ENCODE measurements at places on chromosomes 2 and 18.

DNA sequence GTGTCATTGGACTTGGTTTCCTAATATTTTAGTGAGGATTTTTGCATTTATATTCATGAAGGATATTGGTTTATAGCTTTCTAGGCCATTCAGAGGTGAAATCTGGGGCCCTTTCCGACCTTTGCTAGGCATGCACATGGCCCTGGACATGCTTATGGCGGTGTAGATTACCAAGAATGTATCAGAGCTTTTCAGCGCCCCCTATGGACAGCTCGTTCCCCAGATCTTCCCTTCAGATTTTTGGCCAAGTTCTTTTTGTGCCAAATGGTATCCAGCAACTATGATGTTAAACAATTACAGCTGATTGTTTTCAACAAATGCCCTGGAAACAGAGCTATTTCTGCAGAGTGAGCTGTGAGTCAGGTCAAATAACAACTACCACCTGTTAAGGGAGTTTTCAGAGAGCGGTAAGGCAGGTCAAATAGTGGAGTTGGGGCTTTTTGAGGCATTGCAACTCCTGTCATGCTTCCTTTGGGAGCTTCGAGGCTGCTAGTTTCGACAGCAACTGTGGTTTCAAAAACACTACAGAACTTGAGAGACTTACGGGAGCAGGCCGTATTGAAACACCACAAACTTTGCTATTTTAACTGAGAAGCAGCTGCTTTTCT lies 188.3 kb downstream of the ZNF516 start:
- DNase-seq = no peak

DNA sequence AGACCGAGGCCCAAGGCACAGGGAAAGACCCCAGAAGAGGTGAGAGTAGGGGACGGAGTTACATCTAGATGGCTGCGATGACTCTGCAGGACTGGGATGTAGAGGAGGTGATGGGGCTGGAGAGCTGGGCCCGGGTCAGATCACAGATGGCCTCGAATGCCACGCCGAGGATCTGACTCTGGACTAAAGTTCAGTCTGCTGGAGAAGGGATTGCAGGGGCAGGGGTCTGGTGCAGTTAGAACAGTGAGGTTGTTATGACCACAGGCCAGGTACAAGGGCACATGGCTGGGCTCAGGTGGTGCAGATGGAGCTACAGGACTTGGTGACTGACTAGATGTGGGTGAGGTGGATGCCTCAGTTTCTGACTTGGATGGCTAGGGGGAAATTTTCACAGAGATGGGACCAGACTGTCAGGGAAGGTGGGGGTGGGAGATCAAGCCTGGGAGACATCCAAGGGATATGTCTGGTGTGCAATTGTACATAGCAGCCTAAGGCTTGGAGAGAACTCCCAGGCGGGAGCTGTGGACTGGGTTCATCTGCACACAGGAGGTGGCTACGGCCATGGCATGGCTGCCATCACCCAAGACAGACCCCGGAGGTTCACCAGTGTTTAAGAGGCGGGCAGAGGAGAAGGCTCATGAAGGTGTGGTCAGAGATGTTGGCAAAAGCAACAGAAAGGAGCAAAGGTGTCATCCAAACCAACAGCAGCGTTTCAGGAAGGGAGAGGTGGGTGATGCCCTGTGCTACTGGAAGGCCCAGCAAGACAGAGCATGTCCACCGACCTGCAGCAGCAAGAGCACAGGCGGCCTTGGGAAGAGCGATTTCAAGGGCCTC lies 66.9 kb downstream of the CIB4 start:
- DNase-seq = no peak

DNA sequence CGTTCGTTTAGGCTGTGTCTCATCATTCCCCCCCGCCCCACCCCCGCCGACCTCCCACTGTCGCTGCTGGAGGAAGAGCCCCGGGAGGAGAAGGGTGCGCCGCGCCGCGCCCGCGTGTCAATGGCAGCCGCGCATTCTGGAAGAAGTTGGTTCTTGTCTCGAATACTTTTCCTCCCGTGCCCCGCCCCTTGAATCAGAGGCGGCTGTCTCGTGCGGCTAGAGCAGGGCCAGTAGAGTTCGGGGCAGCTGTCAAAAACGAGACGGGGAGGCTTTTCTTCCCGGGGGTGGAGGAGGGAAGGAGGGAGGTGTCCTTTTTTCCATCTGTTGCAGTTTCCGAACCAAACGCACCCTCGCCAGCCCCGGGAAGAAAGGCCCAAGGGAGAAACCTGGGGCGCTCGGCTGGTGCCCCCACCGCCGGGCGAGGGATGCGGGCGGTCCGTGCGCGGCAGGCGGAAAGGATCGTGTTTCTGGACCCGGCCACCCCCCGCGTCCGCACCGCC lies 410 bp upstream of the TGIF1 start:
- DNase-seq = no peak

GRCh38 chr2:37084797-37085196 lies 479 bp downstream of the GPATCH11 start:
- DNase-seq = no peak

- DNase-seq = no peak
These were observed 61.0 kb downstream of the CDCA7 start for GRCh38 chr2:173415431-173416381.

DNA sequence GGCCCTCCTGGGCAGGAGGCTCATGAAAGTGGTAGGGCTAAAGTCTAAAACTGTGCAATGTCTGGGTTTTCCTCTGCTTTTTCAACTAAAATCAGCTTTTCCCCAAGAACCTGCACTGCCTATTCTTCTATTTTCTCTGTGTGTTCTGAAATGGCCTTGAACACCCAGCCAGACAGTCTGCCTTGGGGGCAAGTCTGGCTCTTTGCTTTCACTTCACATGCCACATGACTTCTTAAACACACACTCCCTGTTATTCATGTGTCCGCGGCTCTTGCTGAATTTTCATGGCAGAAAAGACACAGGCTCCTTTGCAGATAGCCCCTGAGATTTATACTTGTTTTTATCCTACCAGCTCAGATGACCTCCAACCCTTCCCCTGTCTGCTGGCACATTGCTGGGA lies 10.6 kb upstream of the RPIA start:
- DNase-seq = no peak

DNA sequence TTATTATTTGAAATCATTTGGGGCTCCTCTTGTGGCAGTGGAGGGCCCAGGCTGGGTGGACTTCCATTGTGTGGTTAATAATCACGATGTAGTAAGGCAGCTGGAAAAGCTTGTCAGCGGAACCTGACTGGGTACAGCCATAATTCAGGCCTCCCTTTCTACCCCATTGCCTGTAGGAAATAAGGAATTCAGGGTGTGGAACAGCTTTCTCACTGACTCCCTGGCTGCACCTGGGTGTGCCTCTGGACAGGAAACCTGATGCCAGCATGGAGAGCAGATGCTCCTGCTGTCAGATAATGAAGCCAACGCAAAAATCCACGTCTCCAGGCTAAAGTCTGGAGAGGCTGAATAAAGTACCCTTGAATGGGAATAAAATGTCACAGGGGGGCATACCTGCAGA lies 44.2 kb downstream of the LYPD6B start:
- no peak for DNase-seq

GRCh38 chr2:209721497-209721896 lies 50.1 kb upstream of the UNC80 start:
- DNase-seq = no peak

DNA sequence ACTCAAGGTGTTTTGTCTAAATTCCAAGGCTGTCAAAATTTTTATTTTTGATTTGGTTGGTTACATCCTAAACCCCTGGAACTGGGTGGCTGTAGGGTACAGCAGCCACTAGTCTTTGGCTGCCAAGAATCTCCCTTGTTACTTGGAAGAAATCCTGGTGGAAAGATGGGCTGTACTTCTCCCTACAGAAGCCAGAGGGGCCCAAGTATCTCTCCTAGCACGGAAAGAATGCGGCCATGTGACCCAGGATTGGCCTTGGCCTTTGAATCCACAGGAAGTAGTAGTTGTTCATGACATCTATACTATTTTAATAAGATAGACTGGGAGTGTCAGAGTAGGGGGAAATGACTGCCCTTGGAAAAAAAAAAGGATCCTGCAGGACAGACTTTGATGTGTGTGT lies 54.4 kb upstream of the MYO3B start:
- no peak for DNase-seq

- peak; percentile 9 for DNase-seq
These were observed 154.1 kb upstream of the ZSWIM2 start for GRCh38 chr2:187003038-187003554.

- DNase-seq = no peak
These were observed 683.3 kb upstream of the HS6ST1 start for GRCh38 chr2:129001926-129002325.

GRCh38 chr2:160221391-160222276 lies 21.6 kb upstream of the ITGB6 start:
- no peak for DNase-seq

GRCh38 chr18:49019446-49020045 lies 68.8 kb upstream of the SMAD7 start:
- DNase-seq = no peak

DNA sequence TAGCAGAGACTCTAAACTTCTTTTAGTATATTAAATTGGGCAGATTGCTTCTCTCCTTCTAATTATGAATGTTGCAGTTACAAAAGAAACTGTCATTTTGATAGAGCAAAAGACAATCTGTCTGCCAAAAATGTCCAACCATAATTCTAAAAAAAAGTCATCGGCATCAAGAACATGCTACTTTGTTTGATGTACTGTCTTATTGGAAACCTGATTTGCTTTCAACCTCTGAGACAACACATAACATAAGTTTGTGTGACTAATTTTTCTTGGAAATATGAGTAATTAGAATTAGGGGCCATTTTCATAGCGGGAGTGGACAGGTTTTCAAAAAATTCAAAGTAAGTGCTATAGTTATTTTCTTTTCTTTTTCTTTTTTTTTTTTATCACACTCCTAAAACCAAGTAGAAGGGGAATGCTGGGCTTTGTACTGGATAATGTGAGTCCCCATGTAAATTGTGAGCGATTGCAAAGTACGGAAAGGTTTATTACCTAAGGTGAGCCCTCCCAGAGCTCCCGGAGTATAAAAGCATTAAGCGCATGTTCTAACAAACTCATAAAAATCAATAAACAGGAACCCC lies 59.1 kb downstream of the ZEB2 start:
- no peak for DNase-seq

GRCh38 chr2:35033748-35034147 lies 1321.8 kb upstream of the CRIM1 start:
- no peak for DNase-seq

DNA sequence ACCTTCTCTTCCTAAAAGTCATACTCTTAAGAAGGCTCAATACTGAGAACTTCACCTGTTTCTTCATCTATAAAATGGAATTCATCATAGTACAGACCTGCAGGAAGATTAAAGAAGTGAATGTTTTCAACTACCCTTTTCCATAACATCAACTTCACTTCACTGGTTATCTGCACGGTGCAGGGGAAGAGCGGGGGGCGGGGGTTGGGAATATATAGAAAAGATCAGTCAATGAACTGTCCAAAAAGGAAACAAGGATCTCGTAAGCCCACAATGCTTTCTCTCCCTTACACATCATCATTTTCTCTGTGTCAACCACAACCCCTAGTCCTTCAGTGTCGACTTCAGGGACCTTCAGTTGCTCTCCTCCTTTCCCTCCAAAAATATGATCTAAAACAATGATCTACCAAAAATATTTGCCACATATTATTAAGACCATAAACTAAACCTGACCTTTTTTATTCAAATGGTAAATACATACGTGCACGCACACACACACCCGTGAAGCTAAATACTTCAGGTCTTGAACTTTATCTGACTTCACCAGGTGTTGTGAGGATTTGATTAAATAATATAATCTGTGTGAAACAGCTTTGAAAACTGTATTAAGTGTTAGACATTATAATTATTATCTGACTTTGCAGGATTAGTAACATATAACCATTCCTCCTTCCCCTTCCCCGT lies 4.9 kb downstream of the MBOAT2 start:
- DNase-seq = no peak

GRCh38 chr2:8515864-8516533 lies 165.9 kb upstream of the ID2 start:
- no peak for DNase-seq

DNA sequence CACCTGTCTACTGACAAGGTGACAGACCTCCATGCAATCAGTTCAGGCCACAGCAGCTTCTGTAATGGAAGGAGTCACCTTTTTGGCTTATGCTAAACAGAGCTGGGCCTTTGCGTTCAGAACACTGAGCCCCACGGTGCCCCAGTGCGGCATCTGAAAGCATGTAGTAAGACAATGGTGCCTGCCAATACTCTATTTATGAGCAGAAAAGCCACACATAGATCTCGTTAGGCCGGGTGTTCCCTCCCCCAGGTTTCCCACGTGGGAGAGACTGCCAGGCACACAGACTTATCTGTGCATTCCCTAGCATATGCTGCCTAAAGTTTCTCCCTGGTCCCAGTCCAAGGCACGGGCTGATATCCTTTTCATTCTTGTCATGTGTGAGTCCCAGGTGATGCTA lies 150.9 kb downstream of the ACTR3 start:
- DNase-seq = no peak

GRCh38 chr18:59954755-59955156 lies 55.0 kb downstream of the PMAIP1 start:
- no peak for DNase-seq

DNA sequence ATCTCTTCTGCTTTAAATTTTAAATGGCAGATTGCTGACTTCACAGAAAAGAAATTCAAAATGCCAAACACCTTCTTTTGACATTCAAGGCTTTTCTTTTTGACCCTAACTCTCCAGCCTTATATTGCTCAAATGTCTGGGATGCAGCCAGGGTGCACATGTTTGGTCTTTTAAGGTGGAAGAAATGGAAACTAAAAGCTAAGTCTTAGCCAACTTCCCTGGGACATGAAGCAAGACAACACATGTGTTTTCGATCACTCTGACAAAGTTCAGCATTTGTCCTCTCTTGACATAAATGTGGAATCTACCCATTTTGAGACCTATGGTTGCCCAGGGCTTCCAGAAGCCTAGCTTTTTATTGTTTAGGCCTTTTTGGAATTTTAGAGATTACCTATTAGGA lies 161.6 kb downstream of the RDH14 start:
- DNase-seq = no peak

- DNase-seq = no peak
These were observed 53.8 kb upstream of the SPTBN1 start for GRCh38 chr2:54402350-54402749.

- peak; percentile 71 for DNase-seq
These were observed 81.3 kb downstream of the TGFA start for GRCh38 chr2:70472221-70472890.

DNA sequence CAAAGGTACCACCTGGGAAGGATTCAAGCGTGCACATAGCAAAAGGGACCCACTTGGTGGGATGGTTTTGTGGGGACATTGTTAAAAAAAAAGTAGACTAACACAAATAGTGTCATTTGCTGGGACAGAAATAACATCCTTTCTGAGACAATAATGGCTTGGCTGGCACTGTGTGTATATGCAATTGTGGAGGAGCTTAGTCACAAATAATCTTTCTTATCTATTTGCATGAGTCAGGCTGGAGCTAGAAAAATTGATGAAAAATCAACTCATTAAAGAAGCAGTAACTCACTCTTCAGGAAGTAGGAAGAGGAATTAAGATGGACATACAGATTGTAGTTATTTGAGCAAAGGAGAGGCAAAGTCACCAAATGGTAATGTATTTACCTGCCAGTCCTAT lies 29.5 kb upstream of the ITGB6 start:
- DNase-seq = no peak

DNA sequence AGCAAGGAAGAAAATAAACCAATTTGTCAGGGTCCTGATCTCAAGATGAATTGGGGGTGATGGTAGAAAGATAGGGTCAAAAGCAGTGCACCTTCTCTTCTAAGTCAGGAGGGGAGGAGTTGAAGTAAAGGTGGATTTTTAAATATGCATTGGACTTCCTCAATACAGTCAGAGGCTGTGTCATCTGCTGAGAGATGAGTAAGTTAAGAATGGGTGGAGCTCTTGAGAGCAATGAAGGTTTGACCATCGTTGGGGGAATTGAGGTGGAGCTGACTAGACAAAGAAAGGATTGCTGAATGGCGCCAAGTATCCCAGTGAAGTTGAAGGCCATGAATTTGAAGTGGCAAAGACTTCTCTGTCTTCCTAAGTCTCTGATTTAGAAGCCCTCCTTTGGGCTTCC lies 18.4 kb upstream of the CPO start:
- peak; percentile 22 for DNase-seq

Data from suppressor macrophage (primary cell).